ENCODE measurements at places on chromosomes 6 and 20.

- DNase-seq, result no peak
These were observed 1.2 kb downstream of the LMBRD1 start for GRCh38 chr6:69795469-69796072.

DNA sequence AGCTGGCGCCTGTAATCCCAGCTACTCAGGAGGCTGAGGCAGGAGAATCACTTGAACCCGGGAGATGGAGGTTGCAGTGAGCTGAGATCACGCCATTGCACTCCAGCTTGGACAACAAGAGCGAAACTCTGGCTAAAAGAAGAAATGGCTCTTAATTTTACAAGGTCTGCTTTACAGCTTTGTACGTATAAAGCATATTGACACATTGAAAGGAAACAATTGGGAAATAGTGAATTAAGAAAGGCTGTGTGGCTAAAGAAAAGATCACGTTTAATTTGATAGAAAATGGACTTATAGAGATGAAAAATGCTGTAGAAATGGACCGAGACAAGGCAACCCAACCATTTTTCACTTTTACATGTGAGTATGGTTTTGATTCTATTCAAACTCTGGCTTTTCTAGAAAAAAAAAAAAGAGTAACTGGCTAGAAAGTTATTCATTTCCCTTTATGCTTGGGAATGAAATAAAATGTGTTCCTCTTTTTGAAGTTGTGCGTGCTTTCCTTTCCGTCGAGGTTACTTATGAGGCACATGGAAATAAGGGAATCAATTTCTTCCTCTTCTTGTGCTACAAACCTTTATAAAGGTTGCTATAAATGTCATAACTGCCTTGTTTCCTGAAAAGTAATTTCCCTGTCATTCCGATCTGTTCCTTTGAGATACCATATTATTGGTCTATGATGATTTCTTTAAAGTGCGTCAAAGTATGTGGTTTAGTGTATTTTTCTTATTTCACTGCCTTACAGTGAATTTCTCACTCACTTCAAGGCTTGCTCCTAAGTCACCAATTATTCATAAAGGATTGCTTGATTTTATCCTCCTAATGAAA, 29.4 kb downstream of the PFDN4 start:
- DNase-seq, result no peak

GRCh38 chr6:143163621-143164020, 102.9 kb downstream of the AIG1 start:
- no peak for DNase-seq

DNA sequence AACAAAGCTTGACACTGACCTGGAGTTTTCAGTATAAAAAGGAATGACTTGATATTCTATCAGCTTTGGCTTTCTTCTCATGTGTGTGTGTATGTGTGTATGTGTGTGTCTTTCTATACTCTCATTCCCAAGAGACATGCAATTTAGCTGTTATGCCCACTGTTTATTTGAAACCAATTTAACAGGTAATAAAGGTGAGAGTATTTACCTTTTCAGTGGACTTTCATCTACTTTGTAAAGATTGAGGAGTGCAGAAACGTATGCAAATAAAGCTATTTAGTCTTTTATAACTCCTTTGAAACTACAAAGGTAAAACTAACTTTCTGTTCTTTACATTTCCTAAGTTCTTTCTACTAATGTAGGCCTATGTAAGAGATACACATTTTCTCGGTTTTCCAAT, 103.5 kb upstream of the HS3ST5 start:
- no peak for DNase-seq

DNA sequence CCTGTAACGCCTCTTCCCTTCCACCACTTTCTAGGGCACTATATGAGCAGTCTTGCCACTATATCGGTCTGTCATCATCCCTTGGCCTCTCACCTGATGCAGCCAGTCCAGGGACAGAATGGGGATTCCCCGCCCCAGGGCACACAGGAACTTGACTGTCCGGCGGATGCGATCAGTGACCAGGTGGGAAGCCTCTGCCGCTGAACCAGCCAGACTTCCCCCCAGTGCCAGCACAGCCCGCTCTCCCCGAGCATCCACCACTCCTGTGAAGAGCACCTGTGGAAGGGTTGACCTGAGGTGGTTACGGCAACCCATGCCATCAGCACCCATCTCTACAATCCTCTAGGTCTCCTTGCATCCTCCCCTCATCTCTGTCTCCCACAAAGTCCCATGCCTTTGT, 12.2 kb upstream of the NRM start:
- no peak for DNase-seq

DNA sequence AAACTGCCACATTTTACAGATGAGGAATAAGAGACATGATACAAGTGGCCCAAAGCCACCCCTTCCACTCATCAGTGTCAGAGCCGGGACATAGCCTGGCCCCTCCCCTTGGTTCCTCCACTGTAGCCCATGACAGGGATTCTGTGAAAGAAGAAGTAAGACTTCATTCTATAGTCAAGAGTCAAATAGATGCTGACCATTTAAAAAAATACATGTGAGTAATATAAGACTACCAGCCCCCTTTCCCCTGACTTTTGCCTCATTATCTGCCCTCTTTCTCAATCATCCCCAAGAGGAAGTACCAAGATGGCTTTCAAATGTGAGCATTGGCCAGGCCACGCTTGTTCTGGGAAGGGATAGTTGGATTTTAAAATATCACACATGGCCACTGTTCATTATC, 57.8 kb upstream of the TAB2 start:
- no peak for DNase-seq

- DNase-seq, result no peak
These were observed 110.1 kb downstream of the MAFB start for GRCh38 chr20:40578961-40579360.

GRCh38 chr6:1952740-1953360, 292.6 kb downstream of the GMDS start:
- DNase-seq, result no peak

- DNase-seq, result no peak
These were observed 77.1 kb upstream of the EMILIN3 start for GRCh38 chr20:41443691-41444090.

DNA sequence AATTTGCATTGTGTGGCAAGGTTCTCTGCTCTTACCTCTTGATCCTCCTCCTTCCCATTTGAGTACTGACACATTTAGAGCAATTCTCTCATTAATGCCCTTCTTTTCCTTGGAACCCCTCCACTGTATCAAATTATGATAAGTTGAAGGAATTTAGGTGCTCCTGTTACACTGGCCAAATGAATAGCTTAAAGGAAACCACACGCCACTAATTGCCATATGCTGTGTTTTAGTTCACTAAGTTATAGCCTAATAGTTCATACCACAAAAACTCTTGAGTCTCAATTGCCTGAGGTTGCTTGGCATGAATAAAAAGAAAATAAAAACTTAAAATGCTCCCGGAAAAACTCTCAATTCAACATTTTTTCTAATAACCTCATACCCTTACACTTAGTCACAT, 1239.3 kb downstream of the EPHA7 start:
- DNase-seq, result no peak

- DNase-seq, result no peak
These were observed 48.3 kb downstream of the AHI1 start for GRCh38 chr6:135449246-135449645.

- no peak for DNase-seq
These were observed 2.1 kb upstream of the GATA5 start for GRCh38 chr20:62477669-62478455.

- no peak for DNase-seq
These were observed 259.8 kb downstream of the PKHD1 start for GRCh38 chr6:51827580-51827979.

GRCh38 chr6:136677822-136678221, 114.5 kb downstream of the MAP3K5 start:
- no peak for DNase-seq

DNA sequence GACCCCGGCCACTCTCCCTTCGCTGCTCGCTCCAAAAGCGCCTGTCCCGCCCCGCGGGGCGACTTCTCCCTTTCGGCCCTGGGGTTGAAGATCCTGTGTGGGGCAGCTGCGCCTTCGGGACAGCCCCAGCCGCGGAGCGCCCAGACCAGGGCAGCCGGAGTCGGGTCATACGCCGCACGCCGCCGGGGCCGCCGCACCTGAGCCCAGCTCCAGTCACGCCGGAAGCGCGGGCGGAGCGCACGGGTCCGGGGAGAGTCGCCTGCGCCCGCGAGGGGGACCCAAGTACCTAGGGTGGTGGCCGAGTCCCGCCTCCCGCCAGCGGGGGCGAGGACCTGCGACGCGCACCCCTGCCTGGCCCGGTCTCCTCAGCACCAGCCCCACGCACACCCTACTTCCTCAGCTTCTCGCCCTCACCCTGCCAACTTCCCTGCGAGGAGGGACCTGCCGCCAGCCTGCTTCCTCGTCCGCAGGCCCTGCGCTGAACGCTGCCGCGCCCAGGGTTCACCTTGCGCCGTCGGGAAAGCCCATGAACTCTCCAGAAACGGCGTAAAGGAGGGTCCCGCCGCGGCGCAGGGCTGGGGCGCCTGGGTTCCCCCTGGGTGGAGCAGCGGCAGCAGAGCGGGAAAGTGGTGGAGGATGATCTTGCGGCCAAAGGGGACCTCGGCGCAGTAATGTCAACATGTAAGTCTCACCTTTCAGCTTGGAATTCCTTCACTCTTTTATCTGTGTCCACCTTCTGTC, at the start of gene ADGRG6:
ADGRG6 (plus strand) TSS at position 357 of the 741 bp plus-strand sequence; CDS start at position 680, 323 bp downstream.
- DNase-seq, result no peak

- DNase-seq, result no peak
These were observed 3.1 kb upstream of the CLDN20 start for GRCh38 chr6:155260686-155261085.

DNA sequence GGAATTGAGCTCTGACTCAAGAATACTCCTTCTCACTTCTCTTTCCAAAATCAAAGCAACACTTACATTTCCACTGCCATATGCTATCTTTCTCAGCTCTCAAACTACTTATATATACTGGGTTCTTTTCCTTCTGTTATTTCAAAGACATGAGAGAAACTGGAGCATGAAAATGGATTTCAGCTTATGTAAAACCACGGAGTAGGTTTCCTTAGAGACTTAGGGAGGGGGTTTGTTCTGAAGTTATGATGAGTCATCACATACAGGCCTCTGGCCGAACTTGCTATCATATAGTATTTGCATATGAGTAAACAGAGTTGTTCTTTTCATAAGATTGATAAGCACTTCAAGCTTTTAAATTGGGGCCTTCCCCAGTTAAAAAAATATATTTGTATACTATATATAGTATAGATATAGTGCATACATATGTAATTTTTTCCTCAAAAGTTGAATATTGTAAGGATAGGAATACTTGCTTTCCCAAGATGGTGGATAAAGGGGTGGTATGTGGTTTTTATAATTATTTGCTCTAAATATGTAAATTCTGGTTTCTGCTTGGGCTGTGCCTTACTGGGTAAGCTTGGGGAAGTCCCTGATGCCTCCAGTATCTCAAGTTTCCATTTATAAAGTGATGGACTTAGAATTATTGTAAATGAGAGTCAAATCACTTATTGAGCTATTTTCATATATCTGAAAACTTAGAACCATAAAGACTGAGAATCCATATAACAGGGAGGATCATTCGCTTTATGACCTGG, 273.9 kb downstream of the RFPL4B start:
- no peak for DNase-seq

DNA sequence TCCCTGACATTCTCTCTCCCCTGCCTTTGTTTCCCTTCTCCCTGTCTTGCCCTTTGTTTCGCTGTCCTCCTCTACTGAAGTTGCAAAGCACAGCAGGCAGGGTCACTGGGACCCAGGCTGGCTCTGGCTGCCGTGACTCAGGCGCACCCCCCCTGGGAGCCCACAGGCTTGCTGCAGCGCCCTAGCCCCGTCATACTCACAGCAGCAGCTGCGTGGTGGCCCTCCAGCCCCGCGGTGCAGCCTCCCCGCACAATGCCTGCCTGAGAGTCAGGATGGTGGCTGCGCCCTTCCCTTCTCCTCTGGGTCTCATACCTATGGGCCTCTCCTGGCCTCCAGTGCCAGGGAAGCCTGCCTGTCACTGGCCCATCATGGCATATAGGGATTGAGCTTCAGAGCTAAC, 41.7 kb downstream of the TXNDC5 start:
- DNase-seq, result no peak

- no peak for DNase-seq
These were observed 117.9 kb downstream of the LRRC1 start for GRCh38 chr6:53912661-53913060.

GRCh38 chr6:94344866-94345265, 925.5 kb upstream of the EPHA7 start:
- no peak for DNase-seq

- no peak for DNase-seq
These were observed 112.5 kb downstream of the SNX5 start for GRCh38 chr20:17856024-17856564.

- peak; percentile 36 for DNase-seq
These were observed 58.4 kb downstream of the GJA10 start for GRCh38 chr6:89952686-89953085.

- DNase-seq, result no peak
These were observed 159.2 kb downstream of the GMPR start for GRCh38 chr6:16397623-16398022.

GRCh38 chr6:154874773-154875592, 120.1 kb upstream of the TIAM2 start:
- no peak for DNase-seq

- no peak for DNase-seq
These were observed 5.9 kb upstream of the PTPN1 start for GRCh38 chr20:50504231-50504823.

- DNase-seq, result no peak
These were observed 54.2 kb upstream of the OPRM1 start for GRCh38 chr6:153984811-153985210.

DNA sequence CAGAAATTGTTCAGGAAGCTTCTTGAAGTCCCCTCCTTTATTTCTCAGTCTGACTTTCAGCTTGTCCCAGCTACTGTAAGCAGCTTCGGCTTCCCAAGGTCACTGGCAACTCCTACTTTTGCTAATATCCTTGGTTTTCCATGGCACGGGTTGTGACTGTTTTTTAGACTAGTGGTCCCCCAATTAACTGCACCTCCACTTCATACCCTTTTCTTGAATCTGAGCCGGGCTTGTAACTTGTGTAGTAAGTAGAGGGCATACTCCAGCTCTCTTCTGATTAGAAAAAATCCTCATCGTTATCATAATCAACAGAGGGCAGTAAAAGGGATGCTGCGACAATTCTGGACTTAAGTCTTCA, 162.3 kb upstream of the TNFAIP3 start:
- no peak for DNase-seq

- DNase-seq, result no peak
These were observed 12.0 kb upstream of the GMDS start for GRCh38 chr6:2257363-2257762.

DNA sequence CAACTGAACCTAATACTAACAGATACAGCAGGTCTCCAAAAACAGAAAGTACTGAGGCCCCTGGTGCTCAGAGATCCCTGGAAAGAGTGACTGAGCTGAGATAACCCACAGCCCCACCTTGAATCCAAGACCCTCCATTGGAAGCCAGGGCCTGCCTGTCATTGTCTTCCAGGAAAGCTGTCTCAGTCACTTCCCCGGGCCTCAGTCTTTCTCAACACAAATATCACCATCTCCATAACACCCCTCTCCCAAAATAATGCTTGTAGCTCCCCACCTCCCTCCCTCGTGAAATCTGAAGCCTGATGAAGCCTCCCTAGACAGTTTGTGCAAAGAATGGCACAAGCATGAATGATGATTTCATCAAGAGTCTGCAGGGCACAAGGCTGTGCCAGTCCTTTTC, 138.2 kb upstream of the LRFN2 start:
- DNase-seq, result no peak
